SHP77 (cell line): ENCODE measurements at places on chromosomes 16 and 17.

DNA sequence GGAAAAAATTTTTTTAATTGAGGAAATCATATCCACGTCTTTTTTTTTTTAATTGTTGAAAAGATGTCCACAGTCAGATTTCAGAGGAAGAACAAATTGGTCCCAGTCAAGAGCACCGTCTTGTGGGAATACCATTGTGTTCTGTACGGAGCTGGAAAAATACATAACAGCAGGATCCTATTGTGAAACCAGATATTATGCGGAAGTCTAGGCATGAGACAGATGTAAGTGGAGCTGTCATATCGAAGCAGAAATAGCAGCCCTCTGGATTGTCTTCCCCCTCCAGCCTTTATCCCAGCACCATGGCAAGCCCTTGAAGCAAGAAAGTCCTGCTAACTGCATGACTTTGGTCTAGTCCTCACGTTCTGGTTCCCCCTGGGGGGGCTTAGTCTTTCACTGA lies 391.6 kb upstream of the ASIC2 start:
- DNase-seq, result no peak

GRCh38 chr17:82376042-82376730 lies 4.6 kb downstream of the UTS2R start:
- no peak for DNase-seq

DNA sequence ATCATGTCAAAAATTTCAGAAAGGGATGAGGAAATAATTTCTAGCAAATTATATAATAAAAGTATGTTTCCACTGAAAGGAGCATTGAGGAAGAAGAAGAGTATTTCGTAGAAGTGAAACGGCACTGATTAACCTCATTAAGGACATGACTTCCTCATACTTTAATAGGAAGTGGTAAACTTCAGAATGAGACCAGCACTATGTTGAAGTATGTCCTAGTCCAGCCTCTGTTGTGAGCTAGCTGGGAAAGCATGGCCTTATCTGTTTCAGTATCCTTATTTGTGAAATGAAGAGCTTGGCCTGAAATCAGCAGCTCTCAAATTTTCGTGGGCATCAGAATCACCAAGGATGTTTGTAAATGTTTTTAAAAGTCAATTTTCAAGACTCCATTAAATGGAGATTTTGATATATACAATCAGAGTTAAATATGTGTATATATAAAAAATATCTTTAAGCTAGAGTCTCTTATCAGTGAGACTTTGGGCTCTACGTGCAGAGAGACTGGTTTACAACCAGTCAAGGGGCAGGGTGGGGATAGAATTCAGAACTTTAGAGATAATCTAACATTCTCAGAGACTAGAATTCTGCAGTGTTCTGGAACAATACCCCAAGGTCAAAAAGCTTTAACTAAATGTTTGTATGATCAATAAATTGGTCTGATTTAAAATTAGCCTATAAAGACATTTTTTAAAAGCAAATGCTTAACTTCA lies 365.4 kb downstream of the CDH13 start:
- no peak for DNase-seq

GRCh38 chr17:3535253-3535995 lies 22.2 kb downstream of the TRPV3 start:
- DNase-seq, result peak; percentile 65

- no peak for DNase-seq
Observed at GRCh38 chr16:29877266-29877961, 14.4 kb upstream of the CDIPT start.

DNA sequence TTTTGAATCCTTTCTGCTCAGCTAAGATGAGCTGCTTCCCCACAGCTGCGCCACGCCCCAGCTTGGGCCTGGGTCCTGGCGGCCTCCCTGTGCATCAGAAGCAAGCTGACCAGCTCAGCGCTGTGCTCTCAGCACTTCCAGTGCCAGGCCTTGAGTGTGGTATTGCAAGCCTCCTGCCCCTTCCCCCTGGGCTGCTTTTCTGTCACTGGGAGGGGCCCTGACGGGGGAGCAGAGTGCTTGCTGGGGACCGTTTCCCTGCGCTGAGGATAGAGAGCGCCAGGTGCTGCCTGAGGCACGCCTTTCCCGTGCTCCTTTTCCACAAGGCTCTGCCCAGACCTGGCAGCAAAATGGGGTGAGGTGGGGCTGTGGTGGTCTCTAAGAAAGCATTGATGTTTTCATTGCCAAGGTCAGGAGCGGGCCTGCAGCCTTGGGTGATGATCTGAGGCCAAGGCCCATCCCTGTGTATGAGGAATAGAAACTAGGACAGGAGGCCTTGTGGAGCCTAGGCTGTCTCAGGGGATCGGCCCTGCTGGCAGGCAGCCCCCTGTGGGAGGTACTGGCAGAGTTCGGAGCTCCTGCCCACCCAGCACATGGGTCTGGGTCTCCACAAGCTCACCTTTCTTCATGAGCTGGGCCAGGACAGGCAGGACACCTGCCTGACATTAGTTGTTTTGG lies 29.7 kb downstream of the POLR3E start:
- no peak for DNase-seq

GRCh38 chr16:4648917-4649316 lies 24.3 kb downstream of the MGRN1 start:
- DNase-seq, result no peak

- DNase-seq, result no peak
Observed at GRCh38 chr17:75077496-75078283, 10.1 kb upstream of the SLC16A5 start.

GRCh38 chr17:32299580-32300164 lies 34.0 kb downstream of the RHBDL3 start:
- no peak for DNase-seq

DNA sequence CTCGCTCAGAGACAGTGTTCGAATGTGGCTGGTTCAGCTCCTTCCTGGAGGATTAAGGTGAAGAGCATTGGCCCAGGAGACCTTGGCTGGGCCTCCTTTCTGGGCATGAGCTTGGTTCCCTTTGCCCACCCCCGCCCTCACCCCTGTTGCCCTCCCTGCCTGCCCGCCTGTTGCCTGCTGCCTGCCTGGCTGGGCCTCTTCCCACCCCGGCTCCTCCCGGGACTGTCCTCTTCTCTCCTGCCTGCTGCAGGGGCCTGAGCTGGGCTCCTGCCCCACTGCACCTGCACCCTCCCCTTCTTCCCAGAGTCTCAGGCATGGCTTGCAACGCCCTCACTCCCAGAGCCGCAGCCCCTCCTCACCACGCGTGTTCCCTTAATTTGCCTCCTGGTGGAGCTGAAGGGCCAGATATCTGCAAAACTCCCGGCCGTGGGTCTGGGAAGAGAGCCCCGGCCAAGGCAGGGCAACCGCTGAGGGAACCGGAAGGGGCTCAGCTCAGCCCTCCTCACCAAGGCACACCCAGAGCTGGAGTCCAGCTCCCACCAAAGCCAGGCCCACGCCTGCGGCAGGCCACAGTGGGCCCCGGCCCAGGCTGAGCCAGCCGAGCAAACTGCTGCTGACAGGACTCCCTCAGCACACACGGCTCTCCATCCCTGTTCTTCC lies 31.2 kb downstream of the MNT start:
- no peak for DNase-seq

GRCh38 chr17:38341035-38341721 lies 2.6 kb downstream of the GPR179 start:
- peak; percentile 56 for DNase-seq

GRCh38 chr17:77316191-77316641 lies 175.4 kb downstream of the SEC14L1 start:
- no peak for DNase-seq

GRCh38 chr16:11768849-11769248 lies 26.2 kb upstream of the TXNDC11 start:
- no peak for DNase-seq

DNA sequence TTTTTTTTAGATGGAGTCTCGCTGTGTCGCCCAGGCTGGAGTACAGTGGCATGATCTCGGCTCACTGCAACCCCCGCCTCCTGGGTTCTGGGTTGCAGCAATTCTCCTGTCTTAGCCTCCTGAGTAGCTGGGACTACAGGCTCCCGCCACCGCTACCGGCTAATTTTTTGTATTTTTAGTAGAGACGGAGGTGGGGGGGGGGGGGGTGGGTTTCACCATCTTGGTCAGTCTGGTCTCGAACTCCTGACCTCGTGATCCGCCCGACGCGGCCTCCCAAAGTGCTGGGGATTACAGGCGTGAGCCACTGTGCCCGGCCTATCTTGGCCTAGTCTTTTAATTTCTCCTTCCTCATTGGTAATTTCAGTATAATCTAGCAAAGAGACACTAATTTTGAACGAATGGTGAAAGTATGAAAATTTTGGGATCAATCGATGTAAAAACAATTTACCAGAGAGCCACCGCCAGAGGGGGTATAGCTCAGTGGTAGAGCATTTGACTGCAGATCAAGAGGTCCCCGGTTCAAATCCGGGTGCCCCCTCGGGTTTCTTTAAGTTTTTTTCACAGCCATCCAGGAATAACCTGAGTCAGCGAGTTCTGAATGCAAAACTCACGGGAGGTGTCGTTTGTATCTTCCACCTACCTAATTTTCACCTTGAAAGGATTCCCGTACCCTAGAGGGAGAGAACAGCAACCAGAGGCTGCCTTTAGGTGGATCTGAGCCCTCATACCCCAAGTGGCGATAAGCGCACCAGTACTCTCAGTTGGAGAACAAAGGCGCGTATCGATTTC lies 2.5 kb upstream of the LASP1 start:
- peak; percentile 68 for DNase-seq

- DNase-seq, result no peak
Observed at GRCh38 chr16:51763072-51763661, 612.1 kb upstream of the SALL1 start.

- no peak for DNase-seq
Observed at GRCh38 chr16:27597361-27597760, 47.4 kb downstream of the KATNIP start.

GRCh38 chr16:368388-369158 lies 1.8 kb downstream of the MRPL28 start:
- no peak for DNase-seq

DNA sequence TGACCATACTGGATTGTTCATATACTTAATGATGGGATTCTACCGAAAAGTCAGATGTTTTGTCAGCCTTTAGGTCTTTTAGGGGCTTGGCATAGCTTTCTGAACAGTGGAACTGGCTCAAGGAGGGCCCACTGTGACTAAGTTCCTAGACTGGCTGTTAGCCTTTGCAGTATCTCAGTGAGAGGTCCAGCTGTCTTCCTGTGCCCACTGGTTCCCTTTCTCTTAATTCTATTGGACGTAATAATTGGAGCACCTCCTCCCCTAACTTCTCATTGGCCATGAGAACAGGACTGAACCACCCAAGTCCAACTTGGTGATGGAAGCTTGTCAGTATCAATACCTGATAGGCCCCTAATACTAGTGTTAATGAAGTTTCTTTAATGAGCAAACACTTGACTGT lies 13.5 kb downstream of the KPNA2 start:
- no peak for DNase-seq

DNA sequence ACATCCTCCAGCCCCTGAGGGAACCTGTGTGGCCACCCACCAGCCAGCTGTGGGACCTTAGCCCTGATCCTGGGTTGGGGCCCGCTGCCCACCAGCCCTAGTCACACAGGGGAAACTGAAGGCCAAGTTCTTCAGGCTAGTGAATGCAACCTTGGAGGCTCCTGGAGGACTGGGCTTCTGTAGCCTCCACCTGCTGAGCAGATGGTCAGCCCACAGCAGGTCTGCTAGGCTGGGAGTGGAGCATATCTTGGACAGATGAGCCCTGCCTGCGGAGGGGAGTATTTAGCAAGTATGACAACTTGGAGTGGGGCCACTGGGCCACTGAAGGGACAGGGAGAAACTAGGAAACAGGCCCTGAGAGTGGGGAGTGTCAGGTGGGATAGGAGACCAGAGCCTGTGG lies 4.1 kb downstream of the DPEP3 start:
- DNase-seq, result no peak

DNA sequence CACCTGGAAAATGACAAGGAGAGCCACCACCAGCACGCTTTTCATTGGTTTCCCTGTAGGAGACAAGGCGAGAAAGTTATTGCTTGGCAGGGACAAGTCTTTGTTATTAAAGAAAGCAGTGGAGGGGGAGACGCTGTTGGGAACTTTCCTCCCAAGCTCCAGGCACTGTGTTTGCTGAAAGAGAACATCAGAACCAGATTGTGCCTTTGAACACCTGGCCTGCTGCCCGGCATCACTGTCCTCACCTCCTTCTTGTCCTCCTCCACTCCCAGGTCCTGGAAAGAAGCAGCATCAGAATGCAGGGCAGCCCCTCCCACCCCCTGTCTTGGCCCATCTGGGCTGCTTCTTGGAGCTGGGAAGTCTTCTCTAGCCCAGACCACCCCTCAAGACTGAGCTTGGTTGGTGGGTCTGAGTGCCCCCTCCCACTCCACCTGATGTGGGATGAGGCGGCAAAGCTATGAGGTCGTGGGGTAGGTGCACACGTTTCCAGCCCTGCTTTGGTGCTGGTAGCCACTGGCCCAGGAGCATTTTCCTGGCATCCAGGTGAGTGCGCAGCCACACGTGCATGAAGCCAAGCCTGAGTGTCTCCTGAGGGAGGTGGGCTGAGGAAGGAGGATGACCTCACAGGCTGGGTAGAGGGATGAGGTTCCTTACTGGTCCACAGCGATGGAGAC lies 6.2 kb downstream of the CCR7 start:
- no peak for DNase-seq
